Myocyte (in vitro differentiated cells): ENCODE measurements at places on chromosomes 1 and 21. TPM values are rescaled to one million over a fixed set of nuclear protein-coding genes. Genes with fewer than 3 reads are reported as not detected.

Gene CD1D
- 0.08 TPM in 1 of 2 replicates, not detected in the other for total RNA-seq

Gene MMEL1
- 0.10 and 0.37 TPM in 2 replicates for total RNA-seq

Gene SV2A
- total RNA-seq: 3.0 and 4.0 TPM in 2 replicates

Gene SLAMF6
- not detected in 2 replicates for total RNA-seq

Gene LCK
- not detected in 2 replicates for total RNA-seq

Gene CD48
- total RNA-seq: not detected in 2 replicates

Gene TPM3
- total RNA-seq: 819 and 978 TPM in 2 replicates

Gene INKA2
- total RNA-seq: 31.9 and 50.6 TPM in 2 replicates

Gene C4BPB
- not detected in 2 replicates for total RNA-seq

Gene MXRA8
- total RNA-seq: 224 and 252 TPM in 2 replicates

Gene GBP4
- not detected in 2 replicates for total RNA-seq

Gene RGSL1
- total RNA-seq: not detected in 2 replicates

Gene CDC7
- total RNA-seq: 1.8 and 4.0 TPM in 2 replicates

Gene SPATA21
- not detected in 2 replicates for total RNA-seq

Gene TCEA3
- total RNA-seq: 6.8 and 9.8 TPM in 2 replicates

Gene ANKRD35
- 0.13 and 0.31 TPM in 2 replicates for total RNA-seq

Gene AMIGO1
- total RNA-seq: 0.37 and 0.42 TPM in 2 replicates

Gene TXLNA
- 44.2 and 44.4 TPM in 2 replicates for total RNA-seq

Gene TIAM1
- total RNA-seq: 4.9 and 7.8 TPM in 2 replicates
